Activated T-cell treated with anti-CD3 and anti-CD28 coated beads, Interleukin-2, amount 50 U/mL, for 72 hours (primary cell): ENCODE measurements at places on chromosomes 1 and 21.

DNA sequence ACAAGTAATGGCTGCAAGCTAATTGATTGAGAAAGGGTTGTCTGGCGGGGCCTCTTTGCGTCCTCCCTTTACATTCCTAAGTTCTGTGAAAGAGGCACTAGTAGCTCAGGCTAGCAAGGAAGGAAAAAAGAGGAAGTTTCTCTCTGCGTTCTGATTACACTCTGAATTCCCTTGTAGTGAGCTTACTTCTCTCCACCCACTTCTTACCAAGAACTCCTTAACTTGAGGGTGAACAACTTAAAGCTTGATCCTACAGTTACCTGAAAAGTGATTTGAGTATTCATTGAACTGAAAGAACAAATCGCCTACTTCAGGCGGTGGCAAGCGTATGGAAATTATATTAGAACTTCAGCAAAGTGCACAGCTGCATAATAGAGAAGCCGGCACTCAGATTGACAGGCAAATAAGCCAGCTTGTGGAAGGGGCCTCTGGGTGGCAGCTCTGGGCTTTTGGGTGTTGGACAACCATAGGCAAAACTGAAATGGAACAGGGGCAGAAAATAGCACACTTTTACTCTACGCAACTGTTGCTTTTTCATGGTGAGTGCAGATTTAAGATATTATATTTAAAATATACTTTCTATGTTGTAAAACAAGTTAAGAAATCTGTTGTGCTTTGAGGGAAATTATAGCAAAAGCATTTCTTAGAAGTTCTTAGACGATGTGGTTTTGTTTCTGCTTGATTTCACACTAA, 464.5 kb downstream of the USP25 start:
- peak; percentile 4 for DNase-seq

- no peak for DNase-seq
These were observed 3.3 kb upstream of the KNCN start for GRCh38 chr1:46554597-46555381.

- peak; percentile 87 for DNase-seq
These were observed 594 bp upstream of the PANK4 start for GRCh38 chr1:2526824-2527555.

- DNase-seq: peak; percentile 51
These were observed 143.0 kb downstream of the MRPL39 start for GRCh38 chr21:25464275-25464674.

DNA sequence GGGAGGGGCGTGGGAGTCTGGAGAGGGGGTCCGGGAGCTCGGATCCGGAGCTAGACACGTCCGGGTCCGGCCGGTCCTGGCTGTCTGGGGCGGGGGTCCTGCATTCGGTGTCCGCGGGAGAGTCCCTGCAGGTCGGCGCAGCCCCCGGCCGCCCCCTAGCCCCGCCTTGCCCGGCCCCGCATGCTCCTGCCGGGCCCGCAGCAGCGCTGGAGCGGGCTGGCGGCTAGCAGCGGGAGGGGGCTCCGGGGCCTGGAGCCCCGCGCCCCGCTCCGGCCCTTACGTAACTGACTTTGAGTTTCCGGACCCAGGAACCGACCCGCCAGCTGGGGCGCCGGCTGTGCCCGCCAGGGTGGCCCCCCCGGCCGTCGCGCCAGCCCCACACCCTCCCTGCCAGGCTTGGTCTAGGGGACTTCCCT, 26.9 kb upstream of the EPB41 start:
- DNase-seq: peak; percentile 33
